ENCODE measurements at places on chromosomes 12 and 14.

DNA sequence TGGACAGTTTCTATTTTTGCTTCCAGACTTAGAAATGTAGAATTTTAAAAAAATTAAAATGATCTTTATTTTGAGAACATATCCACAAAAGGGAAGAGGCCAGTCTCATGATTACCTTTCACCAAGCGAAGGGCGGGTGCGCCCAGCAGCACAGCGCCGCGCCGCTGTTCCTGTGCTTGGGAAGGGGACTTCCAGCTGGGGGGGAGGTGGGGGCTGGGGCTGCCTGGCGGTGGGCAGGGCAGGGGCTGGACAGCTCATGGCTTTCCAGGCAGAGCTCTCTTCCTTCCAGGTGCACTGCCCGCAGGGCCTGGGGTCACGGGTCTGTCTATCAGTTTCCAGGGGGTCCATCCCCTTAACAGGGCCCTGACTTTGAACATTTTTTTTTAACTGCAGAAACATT, 199.9 kb downstream of the TTC7B start:
- H3K27me3 ChIP-seq, result no peaks in the 10 kb centered on the region
- H3K27ac ChIP-seq, result no peak overlapping the region
- DNase-seq, result no peak
- no peaks in the 10 kb centered on the region for H3K4me1 ChIP-seq
- no peak overlapping the region for H3K4me3 ChIP-seq

DNA sequence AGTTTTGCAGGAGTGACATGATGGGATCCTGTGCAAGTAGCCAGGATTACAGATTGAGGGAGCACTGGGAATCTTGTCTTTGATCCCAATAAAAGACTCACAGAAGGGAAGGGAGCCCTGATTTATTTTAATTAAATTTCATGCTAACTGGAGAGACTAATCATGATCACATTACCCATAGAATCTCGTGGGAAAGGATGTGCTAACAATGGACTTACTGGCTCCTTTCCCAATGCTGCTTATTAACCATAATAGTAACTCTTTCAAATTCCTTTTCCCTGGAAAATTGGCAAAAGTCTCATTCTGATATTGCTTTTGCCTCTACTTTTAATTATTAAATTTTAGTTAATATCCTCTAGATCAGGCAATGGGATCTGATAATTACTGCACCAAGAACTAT, 174.8 kb upstream of the AVPR1A start:
- no peaks in the 10 kb centered on the region for H3K27me3 ChIP-seq
- no peaks in the 10 kb centered on the region for H3K36me3 ChIP-seq
- H3K27ac ChIP-seq, result no peak overlapping the region
- DNase-seq, result no peak

GRCh38 chr12:102167821-102168604, 29.6 kb downstream of the PMCH start:
- peaks cover 7% of the 10 kb centered on the region for H3K36me3 ChIP-seq
- peak overlapping the region; percentile 69 for H3K27ac ChIP-seq
- DNase-seq, result no peak
- H3K4me3 ChIP-seq, result no peak overlapping the region
- no peaks in the 10 kb centered on the region for H3K27me3 ChIP-seq

DNA sequence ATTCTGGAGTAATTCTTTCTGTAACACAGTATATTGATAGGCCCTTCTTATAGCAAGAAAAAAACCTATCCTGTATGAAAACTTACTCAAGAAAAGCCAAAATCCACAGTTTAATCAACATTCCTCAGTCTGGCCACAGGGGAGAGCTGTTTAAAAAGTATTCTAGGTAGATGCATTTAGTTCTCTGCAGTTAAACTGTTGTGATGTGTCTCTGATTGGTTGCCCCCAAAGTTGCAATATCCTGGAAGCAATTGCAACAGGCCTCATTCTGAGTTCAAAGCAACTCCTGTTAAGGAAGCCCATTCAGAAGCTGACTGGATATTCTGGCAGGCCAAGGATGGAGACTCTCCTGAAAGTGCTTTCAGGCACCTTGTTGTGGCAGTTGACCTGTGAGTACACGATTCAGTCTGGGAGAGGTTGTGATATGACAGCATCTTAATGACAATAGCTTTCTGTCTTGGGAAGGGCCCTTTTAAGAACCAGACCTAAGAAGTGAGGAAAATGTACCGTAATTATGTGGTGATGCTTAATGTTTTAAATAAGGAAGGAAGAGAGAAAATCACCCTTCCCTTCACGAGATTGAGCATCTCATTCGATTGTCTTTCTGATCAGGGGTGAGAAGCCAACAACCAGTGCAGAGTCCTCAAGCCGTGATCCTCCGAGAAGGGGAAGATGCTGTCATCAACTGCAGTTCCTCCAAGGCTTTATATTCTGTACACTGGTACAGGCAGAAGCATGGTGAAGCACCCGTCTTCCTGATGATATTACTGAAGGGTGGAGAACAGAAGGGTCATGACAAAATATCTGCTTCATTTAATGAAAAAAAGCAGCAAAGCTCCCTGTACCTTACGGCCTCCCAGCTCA, 420.7 kb downstream of the DAD1 start:
- DNase-seq, result peak; percentile 33
- no peaks in the 10 kb centered on the region for H3K27me3 ChIP-seq
- peaks cover 9% of the 10 kb centered on the region for H3K4me1 ChIP-seq
- peak overlapping the region; percentile 72 for H3K4me3 ChIP-seq

- no peak for DNase-seq
- no peaks in the 10 kb centered on the region for H3K4me1 ChIP-seq
- H3K27me3 ChIP-seq, result peaks cover 1% of the 10 kb centered on the region
Measured at GRCh38 chr12:114780746-114781399, 96.9 kb upstream of the TBX3 start.

All from activated naive CD4-positive, alpha-beta T cell treated with anti-CD3 and anti-CD28 coated beads for 36 hours (primary cell).